ENCODE measurements at places on chromosomes 7 and 10. TPM values are rescaled to one million over a fixed set of nuclear protein-coding genes. Genes with fewer than 3 reads are reported as not detected.

Gene RHOBTB1
- 2.5 TPM for total RNA-seq

DNA sequence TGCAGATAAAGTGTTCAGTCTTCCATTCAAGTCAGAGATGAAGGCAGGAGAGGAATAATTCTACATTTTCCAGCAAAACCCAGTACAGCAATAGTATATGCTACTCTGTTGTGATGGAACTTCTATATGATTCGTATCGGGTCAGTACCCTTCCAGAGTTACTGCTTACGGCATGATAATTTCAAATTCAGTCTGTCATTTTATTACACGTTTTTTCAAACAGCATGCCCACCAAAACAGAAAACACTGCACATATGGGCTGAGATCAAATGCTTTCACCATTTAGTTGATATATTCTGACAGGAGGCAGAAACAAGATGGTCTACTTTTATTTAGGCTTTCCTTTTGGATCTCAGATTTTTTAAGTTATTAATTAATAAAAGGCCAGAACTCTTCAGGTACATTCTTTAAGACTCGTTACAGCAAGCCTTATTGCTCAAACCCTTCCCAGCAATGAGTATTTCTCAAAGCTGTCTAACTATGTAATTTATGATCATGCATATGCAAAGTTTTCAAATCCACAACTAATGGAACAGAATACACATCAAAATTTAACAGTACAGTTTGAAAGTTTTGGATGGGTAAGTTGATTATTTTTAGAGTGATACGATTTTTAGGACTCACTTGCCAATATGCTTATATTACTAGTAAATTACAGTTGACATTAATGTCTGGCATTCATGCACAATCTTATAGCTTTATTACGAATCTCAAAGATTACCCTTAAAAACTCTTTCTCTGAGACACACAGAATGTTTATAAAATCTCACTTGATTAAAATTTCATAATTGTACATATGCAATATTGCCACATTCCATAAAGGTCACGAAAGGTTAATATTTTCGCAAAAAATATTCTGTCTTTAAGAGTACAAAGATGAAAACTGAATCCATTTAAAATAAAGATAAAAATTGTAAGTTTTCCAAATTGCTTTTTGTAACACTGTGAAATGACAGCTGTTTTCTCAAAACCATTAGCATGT, 91.0 kb downstream of the ANK3 start:
- H3K4me1 ChIP-seq: peaks cover 6% of the 10 kb centered on the region
- H3K27me3 ChIP-seq: no peaks in the 10 kb centered on the region
- no peak overlapping the region for H3K27ac ChIP-seq
- DNase-seq: no peak
- H3K4me3 ChIP-seq: no peak overlapping the region
- no peaks in the 10 kb centered on the region for H3K36me3 ChIP-seq

DNA sequence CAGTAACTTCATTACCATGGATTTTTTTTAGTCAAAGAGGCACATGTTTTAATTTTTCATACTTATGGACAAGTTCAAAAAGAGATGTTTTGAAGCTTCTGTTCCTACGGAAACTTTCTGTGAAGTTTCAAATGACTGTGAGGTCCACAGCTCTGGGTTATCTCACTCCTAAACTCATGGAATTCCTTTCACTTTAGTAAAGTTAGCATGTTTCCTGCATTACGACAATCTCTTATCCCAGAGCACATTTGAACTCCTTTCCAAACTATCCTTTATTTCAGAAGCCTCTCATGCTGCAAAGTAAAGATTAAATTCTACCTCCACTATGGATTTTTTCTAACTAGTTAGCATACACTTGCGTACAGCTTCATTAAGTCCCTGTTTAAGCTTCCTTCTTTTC, 15.3 kb upstream of the ADD3 start:
- DNase-seq: no peak
- H3K27ac ChIP-seq: no peak overlapping the region
- no peaks in the 10 kb centered on the region for H3K4me1 ChIP-seq
- H3K4me3 ChIP-seq: no peak overlapping the region
- H3K27me3 ChIP-seq: no peaks in the 10 kb centered on the region

Gene AOAH
- total RNA-seq: 0.39 TPM

Gene INSIG1
- total RNA-seq: 23.3 TPM

- H3K4me1 ChIP-seq: no peaks in the 10 kb centered on the region
- H3K4me3 ChIP-seq: no peak overlapping the region
- no peak overlapping the region for H3K27ac ChIP-seq
- peaks cover 13% of the 10 kb centered on the region for H3K36me3 ChIP-seq
- DNase-seq: no peak
These were observed 44.7 kb downstream of the IMMP2L start for GRCh38 chr7:111517549-111517951.

DNA sequence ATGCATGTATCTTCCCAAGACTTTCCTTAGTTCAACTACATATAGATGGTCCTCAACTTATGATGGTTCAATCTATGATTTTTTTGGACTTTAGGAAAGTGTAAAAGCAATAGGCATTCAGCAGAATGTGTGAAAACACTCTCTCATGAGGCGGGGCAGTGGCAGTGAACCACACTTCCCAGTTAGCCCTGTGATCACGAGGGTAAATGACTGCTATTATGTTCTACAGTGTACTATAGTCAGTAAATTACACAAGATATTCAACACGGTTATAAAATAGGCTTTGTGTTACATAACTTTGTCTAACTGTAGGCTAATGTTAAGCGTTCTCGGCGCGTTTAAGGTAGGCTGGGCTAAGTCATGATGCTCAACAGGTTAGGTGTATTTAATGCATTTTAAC, 169.3 kb downstream of the AMPH start:
- no peak overlapping the region for H3K27ac ChIP-seq
- H3K27me3 ChIP-seq: no peaks in the 10 kb centered on the region
- H3K4me1 ChIP-seq: no peaks in the 10 kb centered on the region
- no peaks in the 10 kb centered on the region for H3K36me3 ChIP-seq
- H3K4me3 ChIP-seq: no peak overlapping the region

GRCh38 chr7:118148930-118149329, 35.0 kb upstream of the LSM8 start:
- no peak overlapping the region for H3K4me3 ChIP-seq
- H3K36me3 ChIP-seq: no peaks in the 10 kb centered on the region
- no peak overlapping the region for H3K27ac ChIP-seq
- no peak for DNase-seq
- H3K27me3 ChIP-seq: no peaks in the 10 kb centered on the region
- H3K4me1 ChIP-seq: peaks cover 6% of the 10 kb centered on the region

- H3K27me3 ChIP-seq: no peaks in the 10 kb centered on the region
- no peaks in the 10 kb centered on the region for H3K36me3 ChIP-seq
- no peak overlapping the region for H3K27ac ChIP-seq
- no peak overlapping the region for H3K4me3 ChIP-seq
- no peak for DNase-seq
- H3K4me1 ChIP-seq: no peaks in the 10 kb centered on the region
These were observed 29.0 kb upstream of the ZNF862 start for GRCh38 chr7:149809215-149809614.

- H3K4me1 ChIP-seq: no peaks in the 10 kb centered on the region
- DNase-seq: no peak
- no peak overlapping the region for H3K27ac ChIP-seq
- no peaks in the 10 kb centered on the region for H3K27me3 ChIP-seq
- no peak overlapping the region for H3K4me3 ChIP-seq
These were observed 48.1 kb upstream of the BMS1 start for GRCh38 chr10:42734536-42734935.

DNA sequence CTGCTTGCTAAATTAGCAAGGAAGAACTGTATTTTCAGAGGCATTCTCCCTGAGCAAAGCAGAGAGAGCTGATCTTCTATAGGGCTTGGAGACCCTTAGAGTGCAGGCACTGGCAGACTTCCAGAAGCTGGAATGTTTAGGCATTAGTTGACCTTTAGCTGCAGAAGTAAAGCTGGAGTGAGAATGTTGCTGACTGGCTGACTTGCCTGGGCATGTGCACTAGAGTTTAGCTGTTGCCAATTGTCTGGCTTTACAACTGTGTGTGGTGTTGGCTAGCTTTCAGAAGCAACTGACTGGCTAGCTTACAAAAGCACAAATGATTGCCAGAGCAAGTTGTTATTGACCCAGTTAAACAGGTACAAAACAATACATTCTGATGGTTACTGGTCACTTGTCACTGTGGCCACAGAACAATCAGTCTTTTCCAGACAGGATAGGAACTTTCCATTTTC, 25.1 kb downstream of the FAM13C start:
- H3K27me3 ChIP-seq: peaks cover 10% of the 10 kb centered on the region
- H3K27ac ChIP-seq: no peak overlapping the region
- DNase-seq: no peak
- no peak overlapping the region for H3K4me3 ChIP-seq
- H3K36me3 ChIP-seq: no peaks in the 10 kb centered on the region

GRCh38 chr7:104951546-104951945, 62.5 kb upstream of the KMT2E start:
- DNase-seq: no peak
- no peak overlapping the region for H3K27ac ChIP-seq
- H3K36me3 ChIP-seq: no peaks in the 10 kb centered on the region
- no peak overlapping the region for H3K4me3 ChIP-seq

Gene CBLL1
- total RNA-seq: 33.7 TPM

- H3K36me3 ChIP-seq: no peaks in the 10 kb centered on the region
- H3K4me1 ChIP-seq: peaks cover 20% of the 10 kb centered on the region
- peak overlapping the region; percentile 21 for H3K4me3 ChIP-seq
These were observed 10.9 kb upstream of the DUSP5 start for GRCh38 chr10:110486680-110487410.

DNA sequence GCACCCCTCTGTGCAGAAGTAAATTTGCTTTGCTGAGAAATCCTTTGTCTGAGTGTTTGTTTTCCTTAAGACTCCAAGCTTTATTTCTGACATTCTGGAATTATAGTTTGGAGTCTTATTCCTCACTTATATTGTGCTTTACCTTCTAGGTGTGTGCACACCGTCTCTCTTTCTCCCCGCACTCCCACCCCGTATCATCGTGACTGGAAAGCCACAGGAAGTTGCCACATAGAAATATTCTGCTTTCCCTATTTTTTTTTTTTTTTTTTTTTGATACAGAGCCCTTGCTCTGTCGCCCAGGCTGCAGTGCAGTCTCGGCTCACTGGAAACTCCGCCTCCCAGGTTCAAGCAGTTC, 109.5 kb downstream of the PHF14 start:
- no peaks in the 10 kb centered on the region for H3K27me3 ChIP-seq
- H3K4me1 ChIP-seq: no peaks in the 10 kb centered on the region
- H3K4me3 ChIP-seq: no peak overlapping the region
- no peak for DNase-seq

GRCh38 chr7:140981951-140982350, 32.8 kb downstream of the MRPS33 start:
- H3K4me3 ChIP-seq: no peak overlapping the region
- no peaks in the 10 kb centered on the region for H3K4me1 ChIP-seq
- H3K27me3 ChIP-seq: no peaks in the 10 kb centered on the region
- DNase-seq: no peak
- no peak overlapping the region for H3K27ac ChIP-seq
- H3K36me3 ChIP-seq: no peaks in the 10 kb centered on the region

Gene ASB10
- not detected for total RNA-seq

Gene MPLKIP
- total RNA-seq: 40.1 TPM

Gene GRID1
- total RNA-seq: 0.35 TPM

GRCh38 chr7:9709216-9709615, 1264.5 kb upstream of the PHF14 start:
- no peak for DNase-seq
- no peaks in the 10 kb centered on the region for H3K4me1 ChIP-seq
- H3K36me3 ChIP-seq: no peaks in the 10 kb centered on the region
- no peak overlapping the region for H3K4me3 ChIP-seq
- H3K27me3 ChIP-seq: no peaks in the 10 kb centered on the region
- H3K27ac ChIP-seq: no peak overlapping the region

- peaks cover 13% of the 10 kb centered on the region for H3K27me3 ChIP-seq
- no peaks in the 10 kb centered on the region for H3K36me3 ChIP-seq
- DNase-seq: peak; percentile 80
- H3K4me3 ChIP-seq: peak overlapping the region; percentile 70
These were observed 736 bp upstream of the ITIH5 start for GRCh38 chr10:7667262-7668141.

GRCh38 chr7:137656227-137656849, 190.4 kb downstream of the DGKI start:
- no peaks in the 10 kb centered on the region for H3K27me3 ChIP-seq
- DNase-seq: peak; percentile 63
- H3K4me3 ChIP-seq: no peak overlapping the region
- H3K27ac ChIP-seq: no peak overlapping the region

DNA sequence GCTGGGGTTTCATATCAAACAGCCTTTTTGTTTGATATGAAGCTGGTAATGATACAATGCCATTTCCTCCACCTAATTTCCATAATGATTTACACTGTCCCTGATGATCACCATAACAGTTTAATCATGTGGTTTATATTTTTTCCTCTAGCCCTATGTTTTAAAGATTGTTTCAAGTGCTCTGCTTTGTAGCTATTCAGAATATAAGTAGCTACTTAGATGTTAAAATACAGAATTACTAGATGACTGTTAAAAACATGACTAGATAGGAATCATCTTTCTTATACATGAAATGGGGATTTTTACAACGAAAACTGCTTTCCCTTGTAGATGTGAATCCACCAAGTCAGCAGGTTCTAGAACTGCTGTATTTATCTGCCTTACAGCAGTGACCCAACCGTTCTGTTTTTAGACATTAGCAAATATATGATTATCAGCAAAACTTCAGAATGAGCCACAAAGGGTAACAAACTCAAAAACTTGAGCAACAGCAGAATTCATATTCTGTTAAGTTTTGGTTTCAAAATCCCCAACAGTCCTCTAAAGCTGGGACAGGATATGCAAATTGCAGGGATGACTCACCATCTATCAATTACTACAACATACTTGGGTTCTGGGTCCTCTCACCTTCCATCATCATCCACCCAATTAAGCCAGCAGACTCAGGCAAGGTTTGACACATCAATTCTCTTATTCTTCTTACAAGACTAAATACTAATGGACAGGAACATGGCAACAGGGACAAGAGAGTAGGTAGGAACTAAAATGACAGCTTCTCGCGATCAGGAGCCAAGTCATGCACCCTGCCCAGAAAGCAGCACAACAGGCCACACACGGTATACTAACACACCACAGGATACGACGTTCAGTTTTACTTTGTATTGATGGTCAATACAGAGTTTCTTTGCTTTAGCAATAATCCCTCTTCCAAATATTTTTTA, 83.9 kb downstream of the PIP4K2A start:
- DNase-seq: no peak
- no peaks in the 10 kb centered on the region for H3K27me3 ChIP-seq
- H3K36me3 ChIP-seq: no peaks in the 10 kb centered on the region
- H3K4me3 ChIP-seq: no peak overlapping the region

Gene ZFAND2A
- 11.1 TPM for total RNA-seq

DNA sequence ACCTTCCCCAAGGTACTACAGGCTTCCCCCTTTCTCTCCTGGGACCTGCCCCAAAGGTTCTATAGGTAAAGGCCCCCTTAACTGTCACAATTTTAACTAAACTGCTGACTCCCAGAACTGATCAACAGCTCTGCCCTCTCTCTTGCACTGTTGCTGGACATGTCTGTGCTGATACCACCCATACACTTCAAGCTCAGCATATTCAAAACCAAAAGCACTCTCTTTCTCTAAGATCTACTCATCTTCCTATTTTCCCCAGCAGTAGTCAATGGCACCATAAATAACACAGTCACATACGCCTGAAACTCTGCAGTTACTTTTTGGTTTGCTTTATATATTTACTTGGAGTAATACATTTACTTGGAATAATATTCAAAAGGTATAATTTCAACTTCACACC, 12.3 kb downstream of the OSBPL3 start:
- H3K4me3 ChIP-seq: no peak overlapping the region
- no peak overlapping the region for H3K27ac ChIP-seq
- no peak for DNase-seq
- H3K4me1 ChIP-seq: peaks cover 11% of the 10 kb centered on the region
- H3K36me3 ChIP-seq: no peaks in the 10 kb centered on the region

Gene HTRA1
- total RNA-seq: 11.1 TPM

Gene VPS37D
- 1.3 TPM for total RNA-seq
